ENCODE measurements at places on chromosomes 4 and X.
A peak's percentile ranks its signal among the peaks of the same experiment; 100 is the strongest.

DNA sequence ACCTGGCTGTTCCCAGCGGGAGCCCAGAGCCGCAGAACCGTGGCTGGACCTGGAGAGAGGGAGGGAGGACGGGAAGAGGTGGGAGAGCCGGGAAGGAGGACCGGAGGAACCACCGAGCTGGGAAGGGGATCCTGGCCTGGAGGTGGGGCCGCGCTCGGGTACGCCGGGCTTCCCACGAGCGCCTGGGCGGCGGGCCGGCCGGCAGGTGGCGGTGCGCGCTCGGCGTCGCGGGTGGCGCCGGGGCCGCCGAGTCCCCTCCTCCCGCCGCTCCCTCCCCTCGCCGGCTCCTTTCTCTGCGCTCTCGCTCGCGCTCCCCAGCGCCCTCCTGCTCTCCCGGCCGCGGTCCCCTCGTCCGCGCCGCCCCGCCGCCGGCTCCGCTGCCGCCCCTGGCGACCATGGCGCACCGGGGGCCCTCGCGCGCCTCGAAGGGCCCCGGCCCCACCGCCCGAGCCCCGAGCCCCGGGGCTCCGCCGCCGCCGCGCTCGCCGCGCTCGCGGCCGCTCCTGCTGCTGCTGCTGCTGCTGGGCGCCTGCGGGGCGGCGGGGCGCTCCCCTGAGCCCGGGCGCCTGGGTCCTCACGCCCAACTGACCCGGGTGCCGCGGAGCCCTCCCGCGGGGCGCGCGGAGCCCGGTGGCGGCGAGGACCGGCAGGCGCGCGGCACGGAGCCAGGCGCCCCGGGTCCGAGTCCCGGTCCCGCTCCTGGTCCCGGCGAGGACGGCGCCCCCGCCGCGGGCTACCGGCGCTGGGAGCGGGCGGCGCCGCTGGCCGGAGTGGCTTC is at the start of gene SORCS2:
Gene SORCS2 (plus strand): TSS at position 287 of the 778 bp plus-strand sequence.
- DNase-seq, result no peak

DNA sequence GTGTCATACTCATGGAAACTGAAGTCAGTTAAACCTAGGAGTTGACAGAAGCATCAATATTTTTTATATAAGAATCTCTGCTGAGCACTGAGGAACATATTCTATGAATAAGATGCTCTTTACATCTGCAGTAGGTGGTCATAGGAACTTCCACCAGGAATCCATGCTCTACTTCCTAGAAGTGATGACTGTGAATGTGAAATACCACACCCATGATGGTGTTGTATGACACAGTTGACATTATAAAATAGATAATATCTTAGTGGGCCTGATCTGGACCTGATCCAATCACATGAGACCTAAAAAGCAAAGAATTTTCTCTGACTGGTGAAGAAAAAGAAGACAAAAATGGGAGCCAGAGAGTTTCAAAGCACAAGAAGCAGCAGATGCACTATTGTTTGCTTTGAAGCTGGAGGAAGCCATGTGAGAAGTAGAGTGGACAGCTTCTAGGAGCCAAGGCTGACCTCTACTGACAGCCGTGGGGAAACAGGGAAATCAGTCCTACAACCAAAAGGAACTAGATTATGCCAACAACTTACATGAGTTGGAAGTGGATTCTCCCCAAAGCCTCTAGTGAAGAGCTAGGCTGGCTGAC is 68.6 kb upstream of the HS3ST1 start:
- DNase-seq, result no peak

DNA sequence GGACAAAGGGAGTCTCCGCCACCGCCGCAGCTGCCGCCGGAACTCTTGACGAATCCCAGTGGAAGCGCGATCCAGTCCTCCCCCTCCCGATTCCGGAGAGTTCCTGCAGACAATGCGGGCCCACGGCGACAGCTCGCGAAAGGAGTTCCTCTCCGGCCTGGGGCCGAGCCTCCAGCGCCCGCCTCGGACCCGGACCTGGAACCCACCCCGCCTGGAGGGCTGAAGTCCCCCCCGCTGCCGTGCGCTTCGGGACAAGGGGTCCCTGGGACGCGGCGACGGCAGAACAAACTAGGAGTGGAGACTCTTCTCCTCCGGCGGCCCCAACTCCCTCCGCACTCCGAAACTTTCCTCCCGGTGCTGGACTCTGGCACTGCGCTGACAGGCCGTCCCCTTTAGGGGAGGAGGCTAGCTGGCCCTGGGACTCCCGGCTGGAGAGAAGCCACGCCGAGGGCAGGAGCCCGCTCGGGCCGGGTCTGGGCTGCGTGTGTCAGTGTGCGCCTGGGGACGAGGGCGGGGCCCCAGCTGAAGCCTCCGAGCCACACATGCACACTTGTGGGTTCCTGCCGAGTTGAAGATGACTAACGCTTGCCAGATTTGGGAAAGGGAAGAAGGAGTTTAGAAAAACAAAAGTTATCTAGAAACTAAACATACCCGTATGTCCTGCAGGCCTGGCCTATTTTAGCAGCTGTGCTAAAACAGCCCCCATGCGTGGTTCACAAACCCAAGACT is at the start of gene ANTXR2:
Gene ANTXR2 (minus strand): TSS at position 486 of the 729 bp plus-strand sequence. CDS start 669 bp downstream, outside the sequence.
- DNase-seq, result peak; percentile 18

DNA sequence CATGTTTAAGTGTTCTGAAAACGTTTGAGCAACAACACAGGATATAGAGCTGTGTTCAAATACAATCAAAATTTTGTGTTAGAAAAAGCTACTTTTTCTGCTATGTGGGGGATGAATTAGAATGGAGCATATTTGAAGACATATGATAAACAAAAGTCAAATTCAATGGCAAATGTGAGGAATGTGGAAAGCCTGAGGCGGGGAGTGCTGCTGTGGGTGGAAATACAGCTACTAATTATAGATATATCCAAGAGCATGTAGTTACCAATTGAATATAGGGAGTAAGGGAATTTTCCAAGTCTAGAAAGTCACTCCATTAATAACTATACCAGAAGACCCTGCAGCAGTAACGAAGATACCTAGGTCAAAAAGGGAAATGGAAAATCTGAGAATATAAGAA is 2370.4 kb upstream of the TENM3 start:
- no peak for DNase-seq

DNA sequence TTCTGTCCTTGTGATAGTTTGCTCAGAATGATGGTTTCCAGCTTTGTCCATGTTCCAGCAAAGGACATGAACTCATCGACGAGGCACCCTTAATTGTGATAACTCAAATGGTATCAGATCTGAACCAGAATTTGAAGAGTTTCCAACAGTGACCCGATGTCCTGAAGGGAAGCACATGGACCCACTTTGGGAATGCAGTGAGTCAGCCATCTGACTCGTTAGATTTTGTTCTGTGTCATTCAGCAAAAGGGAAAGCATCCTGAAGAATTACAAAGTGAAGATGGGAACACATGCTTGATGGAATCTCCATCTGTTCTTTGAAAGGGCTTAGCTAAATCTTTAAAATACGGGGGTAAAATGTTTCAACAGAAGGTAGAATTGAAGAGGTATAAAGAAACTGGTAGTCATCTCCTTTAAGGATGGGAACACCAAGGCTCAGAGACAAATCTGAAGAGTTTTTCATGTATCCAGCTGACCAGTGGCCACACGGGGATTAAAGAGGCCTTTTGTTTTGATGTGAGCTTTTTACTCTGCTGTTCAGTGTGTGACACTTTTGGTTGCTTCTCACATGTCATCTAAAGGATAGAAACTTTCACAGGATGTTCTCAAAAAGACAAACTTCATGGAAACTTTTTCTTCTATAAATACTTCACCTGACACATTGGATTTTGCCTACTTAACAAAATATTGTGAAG is 393.8 kb downstream of the INPP4B start:
- DNase-seq, result no peak

DNA sequence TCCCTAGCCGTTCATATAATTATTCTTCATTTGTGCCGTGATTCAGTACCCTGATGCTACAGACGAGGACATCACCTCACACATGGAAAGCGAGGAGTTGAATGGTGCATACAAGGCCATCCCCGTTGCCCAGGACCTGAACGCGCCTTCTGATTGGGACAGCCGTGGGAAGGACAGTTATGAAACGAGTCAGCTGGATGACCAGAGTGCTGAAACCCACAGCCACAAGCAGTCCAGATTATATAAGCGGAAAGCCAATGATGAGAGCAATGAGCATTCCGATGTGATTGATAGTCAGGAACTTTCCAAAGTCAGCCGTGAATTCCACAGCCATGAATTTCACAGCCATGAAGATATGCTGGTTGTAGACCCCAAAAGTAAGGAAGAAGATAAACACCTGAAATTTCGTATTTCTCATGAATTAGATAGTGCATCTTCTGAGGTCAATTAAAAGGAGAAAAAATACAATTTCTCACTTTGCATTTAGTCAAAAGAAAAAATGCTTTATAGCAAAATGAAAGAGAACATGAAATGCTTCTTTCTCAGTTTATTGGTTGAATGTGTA is 7.0 kb downstream of the SPP1 start:
- no peak for DNase-seq

DNA sequence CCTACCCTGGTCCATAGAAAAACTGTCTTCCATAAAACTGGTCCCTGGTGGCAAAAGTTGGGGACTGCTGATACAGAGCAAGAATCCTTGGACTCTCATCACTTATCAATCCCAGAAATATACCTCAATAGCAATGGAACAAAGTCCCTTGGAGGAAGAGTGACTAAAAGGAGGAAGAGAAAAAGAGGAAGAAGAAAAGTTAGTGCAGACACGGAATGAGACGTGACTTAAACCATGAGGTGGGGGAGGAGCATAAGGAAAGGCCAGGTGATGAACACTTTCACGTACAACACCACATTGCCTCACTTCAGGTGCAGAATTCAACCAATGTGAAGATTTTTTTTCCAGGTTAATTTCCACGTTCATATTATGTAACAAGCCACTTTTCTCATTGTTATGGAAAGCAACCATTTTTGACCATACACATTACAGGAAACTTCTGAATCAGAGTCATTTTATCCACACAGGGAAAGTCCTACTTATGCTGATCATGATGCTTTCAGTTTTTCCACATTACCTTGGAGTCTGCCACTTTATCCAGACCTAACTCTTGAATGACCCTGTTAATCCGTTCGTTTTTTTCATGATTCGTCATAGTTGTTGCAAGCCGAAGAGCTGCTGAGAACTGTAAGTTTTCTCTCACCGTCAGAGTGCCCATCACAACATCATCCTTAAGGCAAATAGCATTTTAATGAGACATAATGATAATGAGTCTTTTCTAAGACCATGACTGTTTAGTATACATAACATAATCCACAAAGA is 27.7 kb downstream of the ABCG2 start:
- no peak for DNase-seq

DNA sequence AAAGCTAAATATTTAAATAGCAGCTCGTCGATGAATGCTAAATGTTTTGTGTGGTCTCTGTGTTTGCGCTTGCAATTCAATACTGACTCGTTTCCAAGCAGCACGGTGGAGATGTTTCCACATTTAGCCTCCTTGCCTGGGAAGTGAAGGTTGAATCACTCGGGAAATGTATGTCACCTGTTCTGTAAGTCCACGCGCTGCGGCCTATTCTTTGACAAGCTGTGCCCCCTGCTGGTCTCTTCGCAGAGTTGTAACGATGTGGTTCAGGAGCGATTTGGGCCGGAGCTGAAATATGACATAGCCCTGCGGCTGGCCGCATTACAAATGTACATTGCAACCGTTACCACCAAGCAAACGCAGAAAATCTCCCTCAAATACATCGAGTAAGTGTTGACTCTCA is 89.6 kb upstream of the PRPS2 start:
- peak; percentile 61 for DNase-seq

DNA sequence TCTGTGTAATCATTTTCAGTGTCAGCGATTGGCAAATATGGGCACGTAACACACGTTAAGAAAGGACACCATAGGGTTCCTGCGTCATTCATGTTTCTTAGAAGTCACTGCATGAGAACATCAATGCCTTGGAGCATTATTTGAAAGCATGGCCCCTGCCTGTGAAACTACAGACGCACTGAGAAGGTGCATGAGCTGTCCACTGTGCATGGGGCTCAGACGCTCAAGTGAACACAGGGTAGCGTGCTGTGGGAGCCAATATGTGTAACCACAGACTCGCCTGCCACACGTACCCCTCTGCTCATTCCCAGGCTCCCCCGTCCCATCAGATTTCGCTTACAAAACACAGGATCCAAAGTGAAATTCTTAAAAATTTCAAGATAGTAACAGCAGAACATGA is 6.5 kb downstream of the PPP2R2C start:
- no peak for DNase-seq

- DNase-seq, result no peak
These were observed 79.4 kb downstream of the SYNPO2 start for GRCh38 chr4:118968005-118968404.

DNA sequence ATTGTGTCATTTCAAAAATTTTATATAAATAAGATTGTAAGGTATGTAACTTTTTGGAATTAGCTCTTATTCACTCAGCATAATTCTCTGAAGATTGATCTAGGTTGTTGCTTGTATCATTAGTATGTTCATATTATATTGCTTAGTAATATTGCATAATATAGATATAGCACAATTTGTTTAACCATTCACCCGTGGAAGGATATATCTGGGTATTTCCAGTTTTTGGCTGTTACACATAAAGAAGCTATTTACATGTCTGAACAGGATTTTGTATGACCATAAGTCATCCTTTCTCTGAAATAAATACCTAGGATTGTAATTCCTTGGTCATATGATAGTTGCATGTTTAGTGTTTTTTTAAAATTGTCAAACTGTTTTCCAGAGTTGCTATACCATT is 82.5 kb downstream of the CPEB2 start:
- no peak for DNase-seq

- no peak for DNase-seq
These were observed 1.7 kb downstream of the UVSSA start for GRCh38 chr4:1348746-1349145.

DNA sequence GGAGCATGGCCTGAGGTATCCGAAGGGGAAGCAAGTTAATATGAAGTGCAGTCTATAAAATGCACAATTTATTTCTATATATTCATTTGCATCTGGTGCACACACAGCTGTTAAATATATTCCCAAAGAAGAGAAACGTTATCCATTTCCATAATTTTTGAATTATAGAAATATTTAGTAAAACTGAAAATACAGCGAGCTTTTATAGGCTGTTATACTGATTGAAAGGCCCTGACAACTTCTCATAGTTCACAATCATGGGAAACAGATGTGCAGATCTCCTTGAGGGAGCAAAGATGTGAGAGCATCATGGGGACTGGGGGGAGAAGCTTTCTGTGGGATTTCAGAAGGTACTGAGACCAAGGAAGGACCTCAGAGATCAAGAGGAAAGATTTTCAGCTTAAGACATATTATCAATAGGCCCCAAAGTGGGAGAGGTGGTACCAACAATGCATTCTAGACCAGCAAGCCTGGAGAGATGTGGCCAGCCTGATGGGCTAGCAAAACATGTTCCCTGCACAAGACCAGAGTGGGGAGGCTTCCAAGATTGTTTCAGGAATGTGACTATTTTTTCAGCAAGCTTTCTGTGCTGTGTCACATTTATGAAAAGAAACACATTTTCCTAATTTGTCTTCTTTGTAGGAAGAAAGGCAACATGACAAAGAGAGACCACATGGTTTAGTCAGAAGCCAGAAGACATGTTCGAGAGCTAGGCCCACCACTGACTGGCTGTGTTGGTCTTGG is 256.0 kb upstream of the SFRP2 start:
- no peak for DNase-seq

DNA sequence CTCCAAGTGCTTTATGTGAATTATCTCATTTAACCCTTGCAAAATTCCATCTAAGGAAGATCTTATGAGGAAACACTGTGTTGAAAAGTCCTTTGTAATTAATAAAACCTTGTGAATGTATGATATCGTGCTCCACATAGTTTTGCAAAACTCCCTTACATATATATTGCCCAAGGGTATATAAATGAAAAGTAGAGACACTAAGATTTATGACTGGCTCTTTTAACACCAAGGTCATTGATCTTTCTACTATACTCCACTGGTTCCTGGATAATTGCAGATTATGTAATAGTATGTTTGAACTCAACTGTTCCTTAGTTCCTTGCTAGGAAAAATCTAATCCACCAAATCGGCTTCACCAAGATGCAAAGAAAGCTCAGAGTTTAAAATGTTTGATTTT is 48.0 kb upstream of the TMEM33 start:
- no peak for DNase-seq
